Smooth muscle cell of the brain vasculature (primary cell): ENCODE measurements at places on chromosomes 2 and 18.

DNA sequence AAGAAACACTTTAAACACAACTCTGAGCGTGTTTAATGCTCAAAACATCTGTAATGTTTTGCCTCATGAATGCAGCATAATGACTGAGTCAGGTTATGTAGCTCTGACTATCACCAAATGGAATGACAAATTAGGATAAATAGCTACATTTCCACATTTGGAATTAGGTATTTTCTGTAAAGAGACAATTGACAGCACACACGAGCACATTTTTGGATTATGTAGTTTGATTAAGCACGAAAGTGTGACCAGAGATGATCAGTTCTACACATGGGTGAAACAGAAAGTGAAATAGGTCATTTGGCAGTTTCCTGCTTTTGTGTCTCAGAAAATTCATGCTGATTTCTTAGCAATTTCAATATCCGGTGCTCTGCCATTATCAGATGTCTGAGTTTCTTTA lies 29.0 kb downstream of the LPIN1 start:
- DNase-seq: no peak

DNA sequence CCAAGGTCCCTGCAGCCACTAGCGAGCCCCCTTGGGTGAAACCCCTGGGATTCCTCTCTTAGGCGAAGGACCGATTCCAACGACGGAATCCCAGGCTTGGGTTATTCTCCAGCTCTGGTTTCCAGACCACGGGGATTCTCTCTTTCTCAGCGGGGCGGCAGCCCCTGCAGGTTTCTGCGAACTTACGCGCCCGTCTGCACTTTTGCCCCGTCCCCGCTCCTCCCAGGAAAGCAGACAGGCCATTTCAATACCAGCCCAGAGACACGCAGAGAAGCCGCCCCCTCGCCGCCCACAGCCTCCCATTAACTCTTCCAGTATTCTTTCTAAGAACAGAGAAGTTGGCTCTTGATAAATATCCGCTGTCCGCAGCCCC lies 1.2 kb downstream of the CBLN2 start:
- no peak for DNase-seq

GRCh38 chr18:77118256-77119090 lies 14.1 kb downstream of the MBP start:
- no peak for DNase-seq

- DNase-seq: no peak
Observed at GRCh38 chr2:241986836-241987641, 117.5 kb downstream of the RTP5 start.

GRCh38 chr2:129780316-129781270 lies 198.9 kb upstream of the RAB6C start:
- DNase-seq: no peak

DNA sequence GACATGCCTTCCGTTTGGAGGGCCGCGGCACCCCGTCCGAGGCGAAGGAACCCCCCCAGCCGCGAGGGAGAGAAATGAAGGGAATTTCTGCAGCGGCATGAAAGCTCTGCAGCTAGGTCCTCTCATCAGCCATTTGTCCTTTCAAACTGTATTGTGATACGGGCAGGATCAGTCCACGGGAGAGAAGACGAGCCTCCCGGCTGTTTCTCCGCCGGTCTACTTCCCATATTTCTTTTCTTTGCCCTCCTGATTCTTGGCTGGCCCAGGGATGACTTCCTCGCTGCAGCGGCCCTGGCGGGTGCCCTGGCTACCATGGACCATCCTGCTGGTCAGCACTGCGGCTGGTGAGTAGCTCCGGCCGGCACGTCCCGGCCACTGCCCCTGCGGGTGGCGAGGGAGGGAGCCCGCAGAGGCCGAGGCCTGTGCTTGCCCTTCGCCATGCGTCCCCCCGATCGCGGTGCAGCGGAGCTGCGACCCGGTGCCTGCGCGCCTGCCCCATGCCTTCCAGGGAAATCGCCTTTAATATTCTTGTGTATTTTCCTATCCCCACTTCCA lies 1.2 kb downstream of the BMPR2 start:
- no peak for DNase-seq

DNA sequence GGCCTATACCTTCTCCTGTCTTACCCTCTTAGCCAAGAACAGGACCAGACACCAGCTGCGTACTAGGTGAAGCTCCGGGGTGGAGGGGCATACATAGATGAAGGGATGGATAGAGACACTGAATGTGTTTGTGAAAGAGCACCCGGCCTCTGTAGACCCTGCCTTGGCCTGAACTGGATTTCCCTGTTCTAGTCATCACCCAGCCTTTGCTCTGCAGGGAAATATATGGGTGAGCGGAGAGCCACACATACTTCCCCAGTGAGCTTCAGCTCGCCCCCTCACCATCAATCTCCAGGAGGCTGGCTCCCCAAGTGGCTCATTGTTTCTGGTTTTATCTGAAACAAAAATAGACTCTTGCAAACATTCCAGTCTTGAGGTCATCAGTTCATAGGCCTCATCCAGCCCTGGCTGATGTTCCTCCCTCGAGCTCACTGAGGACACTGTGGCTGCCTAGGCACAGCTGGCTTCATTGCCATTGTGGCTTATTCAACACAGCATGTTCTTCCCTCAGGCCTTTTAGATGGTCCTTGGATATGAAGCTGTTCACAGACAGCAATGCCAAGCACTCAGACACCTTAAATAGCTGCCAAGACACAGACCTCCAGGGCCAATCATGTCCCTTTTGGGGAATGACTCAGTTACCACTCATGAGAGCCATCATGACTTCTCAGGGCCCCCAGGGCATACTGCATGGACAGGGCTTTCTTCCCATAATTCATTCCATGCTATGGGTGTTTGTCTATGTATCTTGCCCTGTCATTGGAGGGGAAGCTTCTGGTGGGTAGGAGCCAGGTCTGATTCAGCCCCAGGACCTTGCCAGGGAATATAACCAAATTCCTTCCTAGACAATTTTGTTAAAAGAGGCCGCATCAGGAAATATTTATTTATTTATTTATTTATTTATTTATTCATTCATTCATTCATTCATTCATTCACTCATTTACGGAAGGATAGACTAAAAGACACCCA lies 82.4 kb downstream of the TTC32 start:
- no peak for DNase-seq

GRCh38 chr2:144560251-144560650 lies 40.3 kb upstream of the ZEB2 start:
- DNase-seq: no peak

DNA sequence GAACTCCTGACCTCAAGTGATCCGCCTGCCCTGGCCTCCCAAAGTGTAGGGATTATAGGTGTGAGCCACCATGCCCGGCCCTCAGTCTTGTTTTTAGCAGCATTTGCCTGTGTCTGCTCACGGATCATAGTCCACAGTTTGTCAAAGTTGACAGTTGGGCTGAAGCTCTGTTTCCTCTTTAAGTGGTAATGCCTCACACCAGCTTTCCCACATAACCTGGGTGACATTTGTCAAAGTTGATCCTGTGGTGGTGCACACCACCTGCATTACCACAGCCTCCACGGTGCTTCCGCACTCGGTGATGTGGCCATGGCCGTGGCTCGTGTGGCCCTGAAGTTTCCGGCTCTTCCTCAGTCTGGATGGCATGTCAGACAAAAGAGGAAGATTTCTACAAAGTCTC lies 27.1 kb downstream of the RAB31 start:
- DNase-seq: no peak

DNA sequence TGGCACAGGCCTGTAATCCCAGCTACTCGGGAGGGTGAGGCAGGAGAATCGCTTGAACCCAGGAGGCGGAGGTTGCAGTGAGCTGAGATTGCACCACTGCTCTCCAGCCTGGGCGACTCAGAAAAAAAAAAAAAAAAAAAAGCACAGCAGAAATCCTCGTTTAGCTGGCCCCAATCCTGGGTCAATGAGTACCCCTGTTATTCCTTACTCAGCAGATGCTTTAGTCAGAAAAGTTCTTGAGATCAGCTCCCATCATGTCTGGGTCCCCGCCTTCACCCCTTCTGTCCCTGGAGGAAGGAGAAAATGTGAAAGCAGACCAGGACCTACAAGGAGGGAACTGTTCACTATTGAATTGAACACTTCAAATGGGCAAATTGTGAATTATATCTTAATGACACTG lies 16.4 kb upstream of the KCNG3 start:
- DNase-seq: no peak

DNA sequence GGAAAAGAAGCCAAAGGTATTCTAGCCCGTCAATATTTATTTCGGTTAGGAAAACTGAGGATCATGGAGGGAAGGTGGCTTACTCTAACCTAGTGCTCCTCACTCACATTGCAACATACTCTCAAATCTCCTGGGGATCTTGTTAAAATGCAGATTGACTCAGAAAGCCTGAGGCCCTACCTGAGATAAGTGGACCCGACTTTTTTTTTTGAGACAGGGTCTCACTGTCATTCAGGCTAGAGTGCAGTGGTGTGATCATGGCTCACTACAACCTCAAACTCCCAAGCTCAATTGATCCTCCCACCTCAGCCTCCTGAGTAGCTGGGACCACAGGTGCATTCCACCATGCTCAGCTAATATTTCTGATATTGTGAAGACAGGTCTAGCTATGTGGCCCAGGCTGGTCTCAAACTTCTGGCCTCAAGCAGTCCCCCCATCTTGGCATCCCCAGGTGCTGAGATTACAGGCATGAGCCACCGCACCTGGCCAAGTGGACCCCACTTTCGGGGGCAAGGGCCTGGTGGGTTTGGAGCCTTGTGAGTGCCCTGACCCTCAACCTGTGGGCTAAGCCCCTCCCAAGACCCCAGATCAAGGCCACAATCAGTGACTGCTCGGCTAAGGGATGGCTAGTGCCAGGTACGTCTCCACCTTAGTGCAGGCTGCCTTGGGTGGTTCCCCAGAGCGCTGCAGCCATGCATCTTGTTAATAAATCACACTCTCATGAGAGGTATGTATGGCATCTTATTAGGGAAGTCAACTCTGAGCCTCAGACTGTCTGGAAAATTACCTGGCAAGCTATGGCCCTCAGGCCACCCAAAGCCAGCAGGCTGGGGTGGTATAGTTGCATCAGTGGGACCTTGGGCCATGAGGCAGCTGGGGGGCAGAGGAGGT lies 1.1 kb upstream of the NEURL3 start:
- DNase-seq: no peak

DNA sequence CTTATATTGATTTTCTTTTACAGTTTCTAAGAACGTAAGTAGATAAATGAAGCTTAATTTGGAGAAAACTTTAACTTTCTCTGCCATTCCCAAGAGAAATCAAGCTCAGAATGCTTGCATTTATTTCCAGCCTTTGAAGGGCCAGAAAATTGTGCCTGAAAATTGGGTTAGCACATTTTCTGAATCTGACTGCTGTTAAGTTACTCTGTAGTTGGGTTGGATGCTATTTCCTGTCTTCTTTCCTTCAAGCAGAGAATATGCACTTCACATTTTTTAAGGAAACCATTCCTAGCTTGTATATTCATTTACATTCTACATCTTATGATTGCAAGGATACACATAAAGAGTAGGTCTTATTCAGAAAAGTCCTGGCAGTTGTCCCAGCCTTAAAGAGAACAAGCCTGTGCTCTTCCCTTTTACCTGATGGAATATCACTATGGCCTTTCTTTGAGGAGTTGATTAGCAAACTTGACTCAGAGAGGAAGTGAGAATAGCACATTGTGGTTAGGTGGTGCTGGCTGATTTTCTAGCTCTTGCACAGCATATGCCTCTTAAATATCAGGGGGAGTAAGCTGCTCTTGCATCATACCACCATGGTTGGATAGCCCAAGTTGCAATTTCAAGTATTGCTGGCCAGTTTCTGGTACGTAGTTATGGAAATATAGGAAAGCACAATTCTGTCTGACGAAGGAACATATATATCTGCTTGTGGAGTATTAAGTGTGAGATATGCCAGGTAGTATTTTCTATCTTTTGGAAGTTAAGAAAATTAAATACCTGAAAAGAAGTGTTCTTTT lies 133.7 kb downstream of the COMMD1 start:
- no peak for DNase-seq
